ENCODE measurements at places on chromosomes 12 and 14.

GRCh38 chr12:92866418-92866817 lies 62.7 kb downstream of the EEA1 start:
- H3K27me3 ChIP-seq: no peaks in the 10 kb centered on the region
- no peak overlapping the region for H3K4me3 ChIP-seq
- H3K36me3 ChIP-seq: peaks cover 28% of the 10 kb centered on the region
- DNase-seq: no peak
- peaks cover 10% of the 10 kb centered on the region for H3K4me1 ChIP-seq

DNA sequence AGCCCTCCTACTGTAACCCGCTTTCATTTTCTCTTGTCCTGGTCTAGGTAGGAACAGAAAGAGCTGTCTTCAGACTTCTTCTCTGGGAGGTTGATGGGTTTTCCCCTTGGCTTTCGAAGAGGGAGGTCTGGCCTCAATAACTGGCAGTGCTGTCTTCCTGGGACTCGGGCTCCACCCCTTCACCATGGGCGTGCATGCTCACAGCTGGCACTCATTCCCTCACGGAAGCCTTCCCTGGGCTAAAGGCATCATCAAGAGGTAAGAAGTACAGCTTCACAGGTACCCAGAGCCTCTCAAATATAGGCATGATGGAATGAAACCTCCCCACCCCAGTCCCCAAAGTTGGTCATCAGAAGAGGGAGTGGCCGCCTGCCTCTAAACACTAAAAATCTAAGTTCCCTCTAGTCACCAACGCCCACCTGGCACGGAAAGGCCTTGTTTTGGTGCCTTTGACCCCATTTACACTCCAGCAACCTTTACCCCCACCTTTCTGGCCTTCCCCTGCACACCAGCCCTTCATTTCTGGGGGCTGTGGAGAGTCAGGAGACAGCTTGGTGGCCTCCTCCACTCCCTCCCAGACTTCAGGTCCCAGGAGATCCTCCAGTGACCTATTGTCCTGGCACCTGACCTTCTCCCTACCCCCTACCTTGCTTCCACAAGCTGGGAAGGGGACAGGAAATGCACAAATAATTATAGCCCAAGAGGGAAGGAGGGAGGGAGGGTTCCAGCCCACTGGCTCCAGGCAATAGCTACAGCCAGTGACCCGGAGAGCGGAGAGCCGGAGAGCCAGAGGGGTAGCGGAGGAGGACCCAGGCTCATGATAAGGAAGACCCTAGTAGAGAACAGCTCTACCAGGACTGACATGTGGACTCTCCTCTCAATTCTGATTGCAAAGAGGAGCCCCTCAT lies 2.8 kb downstream of the RAPGEF3 start:
- H3K4me1 ChIP-seq: peaks cover 40% of the 10 kb centered on the region
- H3K27ac ChIP-seq: no peak overlapping the region
- DNase-seq: no peak
- H3K27me3 ChIP-seq: no peaks in the 10 kb centered on the region
- no peak overlapping the region for H3K4me3 ChIP-seq

DNA sequence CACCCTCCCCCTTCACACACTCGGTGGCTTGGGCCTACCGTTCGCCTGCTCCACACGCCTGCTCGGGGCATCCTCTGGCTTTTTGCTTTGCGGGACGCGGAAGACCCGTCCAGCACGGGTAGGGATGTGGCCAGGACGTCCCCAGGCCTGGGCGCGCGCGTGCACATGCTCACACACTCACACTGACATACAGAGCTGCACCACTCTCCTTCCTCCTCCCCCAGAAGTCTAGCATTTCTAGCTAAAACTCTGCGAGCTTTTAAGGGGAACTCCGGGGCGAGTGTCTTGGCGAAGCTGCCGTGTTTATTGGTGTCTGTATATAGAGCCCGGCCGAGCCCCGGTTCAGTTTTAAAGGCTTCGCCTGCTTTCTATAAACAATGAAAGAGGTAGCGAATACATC lies 5.0 kb downstream of the TBX5 start:
- H3K4me3 ChIP-seq: no peak overlapping the region
- H3K27ac ChIP-seq: no peak overlapping the region
- no peak for DNase-seq
- H3K4me1 ChIP-seq: no peaks in the 10 kb centered on the region
- H3K36me3 ChIP-seq: no peaks in the 10 kb centered on the region

DNA sequence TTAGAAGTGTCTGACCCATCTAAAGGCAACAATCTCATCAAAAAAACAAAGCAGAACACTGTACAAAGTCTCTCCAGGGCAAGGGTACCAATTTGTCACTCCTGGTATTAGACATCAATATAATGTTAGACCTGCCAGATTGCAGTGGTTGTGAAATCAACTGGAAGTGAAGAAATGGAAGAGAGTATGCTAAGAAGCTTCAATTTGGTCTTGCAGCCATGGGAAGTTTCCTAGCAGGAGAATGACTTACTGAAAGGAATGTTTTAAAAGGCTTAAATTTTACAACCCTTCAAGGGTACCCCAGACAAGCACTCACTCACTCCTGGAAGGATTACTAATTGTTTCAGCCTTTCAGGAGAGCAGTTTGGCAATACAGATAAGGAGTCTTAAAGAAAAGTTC lies 18.9 kb downstream of the LLPH start:
- no peak overlapping the region for H3K27ac ChIP-seq
- no peaks in the 10 kb centered on the region for H3K36me3 ChIP-seq
- H3K4me3 ChIP-seq: no peak overlapping the region
- no peak for DNase-seq

GRCh38 chr12:87921621-87922020 lies 107.6 kb downstream of the C12orf50 start:
- H3K36me3 ChIP-seq: no peaks in the 10 kb centered on the region
- no peak overlapping the region for H3K4me3 ChIP-seq
- H3K27ac ChIP-seq: no peak overlapping the region
- H3K27me3 ChIP-seq: no peaks in the 10 kb centered on the region
- H3K4me1 ChIP-seq: no peaks in the 10 kb centered on the region
- DNase-seq: no peak

DNA sequence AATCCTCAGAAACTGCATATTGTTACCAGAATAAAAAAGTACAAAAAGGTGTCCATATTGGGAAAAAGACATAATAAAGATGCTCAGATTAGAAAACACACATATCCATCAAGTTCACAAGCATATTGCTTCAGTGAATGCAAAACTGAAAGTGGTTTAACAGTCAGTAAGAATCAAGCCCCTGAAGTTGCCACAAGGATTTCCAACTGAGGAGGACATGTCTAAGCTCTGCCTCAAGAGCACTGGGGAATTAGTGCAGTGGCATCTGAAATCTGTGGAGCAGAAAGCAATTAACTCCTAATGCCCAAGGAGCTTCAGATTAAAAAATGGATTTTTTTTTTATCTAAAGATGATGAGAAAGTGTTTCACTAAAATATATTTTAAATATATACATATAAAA lies 113.2 kb downstream of the DENND5B start:
- no peaks in the 10 kb centered on the region for H3K4me1 ChIP-seq
- H3K36me3 ChIP-seq: no peaks in the 10 kb centered on the region
- no peak overlapping the region for H3K4me3 ChIP-seq
- no peak for DNase-seq
- no peaks in the 10 kb centered on the region for H3K27me3 ChIP-seq

- peak overlapping the region; percentile 54 for H3K4me3 ChIP-seq
- DNase-seq: peak; percentile 12
- no peaks in the 10 kb centered on the region for H3K27me3 ChIP-seq
- no peaks in the 10 kb centered on the region for H3K36me3 ChIP-seq
Observed at GRCh38 chr12:121711361-121712189, 977 bp upstream of the TMEM120B start.

DNA sequence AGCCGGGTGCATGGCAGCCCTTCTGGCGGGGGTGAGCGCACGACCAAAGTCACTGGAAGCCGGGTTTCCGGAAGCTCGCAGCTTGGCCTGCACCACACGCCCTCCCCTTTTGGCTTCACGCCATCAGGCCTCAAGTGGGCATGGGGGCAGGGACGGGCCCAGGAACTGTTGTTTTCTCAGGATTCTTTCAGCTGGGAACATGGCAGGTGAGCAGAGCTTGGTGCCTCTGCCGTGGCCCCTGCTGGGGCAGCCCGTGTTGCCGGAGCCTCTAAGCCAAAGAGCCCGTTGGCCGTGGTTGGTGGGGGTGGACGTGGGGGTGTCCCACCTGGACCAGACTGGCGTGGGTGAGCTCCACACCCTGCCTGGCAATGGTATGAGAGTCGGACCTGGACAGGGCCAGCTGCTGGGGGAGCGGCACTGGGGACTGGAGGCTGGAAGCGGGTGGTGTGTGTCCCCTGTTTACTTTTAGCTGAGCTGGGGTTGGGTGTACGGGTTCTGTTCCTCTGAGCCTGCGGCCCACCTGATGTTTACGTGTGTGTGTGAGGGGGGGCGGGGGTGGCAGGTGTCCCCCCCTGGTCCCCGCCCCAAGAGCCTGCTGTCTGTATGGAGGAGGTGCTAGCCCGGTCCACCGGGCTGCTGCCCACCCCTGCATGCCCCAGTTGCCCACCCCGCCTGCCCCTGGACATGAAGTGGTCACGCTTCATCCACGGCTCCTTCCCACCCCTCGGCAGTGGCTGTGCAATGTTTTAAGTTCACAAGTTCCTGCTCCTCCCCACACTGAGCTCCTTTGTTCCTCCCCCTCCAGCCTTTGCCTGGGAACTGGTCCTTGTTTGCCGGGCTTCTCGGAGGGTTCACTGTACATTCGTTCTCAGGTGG lies 28.7 kb upstream of the PLD4 start:
- H3K27me3 ChIP-seq: no peaks in the 10 kb centered on the region
- H3K4me1 ChIP-seq: no peaks in the 10 kb centered on the region
- H3K36me3 ChIP-seq: no peaks in the 10 kb centered on the region

DNA sequence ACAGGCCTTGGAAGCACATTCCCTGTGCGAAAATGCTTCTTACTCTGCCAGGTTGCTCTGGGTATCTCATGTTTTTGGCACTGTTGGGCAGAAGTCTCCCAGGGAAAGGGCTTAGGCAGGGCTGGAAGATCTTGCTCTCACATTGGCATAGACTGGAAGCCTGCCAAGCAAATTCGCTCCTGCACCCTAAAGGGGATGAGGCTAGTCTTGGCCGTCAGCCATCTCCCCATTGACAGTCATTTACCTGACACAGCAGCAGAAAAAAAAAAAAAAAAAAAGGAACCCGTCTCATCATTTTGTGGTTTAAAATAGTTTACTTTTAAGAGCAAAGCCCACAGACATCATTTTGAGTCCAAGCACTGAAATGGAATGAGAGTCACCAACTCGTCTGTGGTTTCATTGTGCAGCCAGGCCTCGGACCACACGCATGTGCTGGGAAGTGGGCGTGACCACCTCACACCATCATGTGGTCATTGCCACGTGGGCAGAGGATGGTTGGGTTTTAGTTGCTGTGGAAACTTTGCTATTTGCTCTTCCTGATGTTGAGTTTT lies 84.8 kb downstream of the NRXN3 start:
- H3K4me3 ChIP-seq: no peak overlapping the region
- no peaks in the 10 kb centered on the region for H3K4me1 ChIP-seq
- H3K36me3 ChIP-seq: no peaks in the 10 kb centered on the region

- no peaks in the 10 kb centered on the region for H3K4me1 ChIP-seq
- H3K4me3 ChIP-seq: no peak overlapping the region
- H3K36me3 ChIP-seq: no peaks in the 10 kb centered on the region
- no peaks in the 10 kb centered on the region for H3K27me3 ChIP-seq
- DNase-seq: peak; percentile 18
- H3K27ac ChIP-seq: no peak overlapping the region
Observed at GRCh38 chr12:24728366-24728765, 220.5 kb downstream of the BCAT1 start.

GRCh38 chr14:85453401-85454225 lies 76.3 kb upstream of the FLRT2 start:
- no peaks in the 10 kb centered on the region for H3K27me3 ChIP-seq
- H3K4me1 ChIP-seq: peaks cover 14% of the 10 kb centered on the region
- no peak overlapping the region for H3K4me3 ChIP-seq
- no peaks in the 10 kb centered on the region for H3K36me3 ChIP-seq
- DNase-seq: no peak

GRCh38 chr14:80146941-80147340 lies 64.4 kb downstream of the DIO2 start:
- H3K4me1 ChIP-seq: no peaks in the 10 kb centered on the region
- H3K4me3 ChIP-seq: no peak overlapping the region
- no peak overlapping the region for H3K27ac ChIP-seq

DNA sequence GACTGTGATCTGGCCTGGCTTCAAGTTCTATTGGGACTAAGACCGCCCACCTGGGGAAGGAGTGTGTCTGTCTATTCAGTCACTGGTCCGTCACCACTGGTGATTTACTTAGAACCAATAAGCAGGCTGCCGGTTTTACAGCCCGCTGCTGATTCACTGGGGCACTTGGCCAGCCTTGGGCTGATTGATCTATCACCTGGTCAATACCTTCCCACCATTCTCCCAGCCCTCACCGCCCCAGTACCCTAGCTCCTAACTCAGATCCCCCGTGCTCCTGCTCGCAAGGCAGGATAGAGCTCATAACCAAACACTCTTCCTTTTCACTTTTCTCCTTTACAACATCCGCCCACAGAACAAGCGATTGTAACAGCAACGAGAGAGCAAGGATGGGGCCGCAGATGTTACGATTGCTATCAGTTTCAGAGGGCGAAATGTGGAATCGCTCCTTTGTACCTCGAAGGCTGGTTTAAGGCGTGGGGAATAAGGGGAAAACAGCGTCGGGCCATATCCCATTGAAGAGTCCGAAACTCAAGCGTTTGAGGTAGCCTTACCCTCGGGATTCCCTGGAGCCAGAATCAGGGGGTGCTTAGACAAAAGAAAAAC lies 672 bp downstream of the RDH11 start:
- H3K4me3 ChIP-seq: peak overlapping the region; percentile 85
- peaks cover 30% of the 10 kb centered on the region for H3K36me3 ChIP-seq
- peak; percentile 64 for DNase-seq

DNA sequence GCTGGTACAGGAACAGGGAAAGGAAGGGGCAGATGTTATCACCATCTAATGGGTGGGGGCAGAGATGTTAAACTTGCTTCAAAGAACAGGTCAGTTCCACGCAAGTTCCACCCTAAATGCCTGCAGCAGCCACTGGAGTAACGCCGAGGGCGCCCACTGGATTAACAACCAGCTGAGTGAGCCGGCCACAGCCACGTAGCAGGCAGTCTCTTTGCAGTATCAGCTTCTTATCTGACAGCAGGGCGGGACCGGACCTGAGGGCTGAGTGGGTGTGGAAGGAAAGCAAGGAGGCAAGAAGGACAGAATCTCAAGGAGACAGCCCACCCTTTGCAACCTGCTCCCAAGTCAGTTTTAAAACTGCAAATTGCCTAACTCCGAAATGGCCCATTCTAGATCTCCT lies 38.4 kb upstream of the FOXN3 start:
- H3K27ac ChIP-seq: no peak overlapping the region
- DNase-seq: no peak
- H3K27me3 ChIP-seq: no peaks in the 10 kb centered on the region
- peaks cover 2% of the 10 kb centered on the region for H3K36me3 ChIP-seq
- H3K4me3 ChIP-seq: no peak overlapping the region

DNA sequence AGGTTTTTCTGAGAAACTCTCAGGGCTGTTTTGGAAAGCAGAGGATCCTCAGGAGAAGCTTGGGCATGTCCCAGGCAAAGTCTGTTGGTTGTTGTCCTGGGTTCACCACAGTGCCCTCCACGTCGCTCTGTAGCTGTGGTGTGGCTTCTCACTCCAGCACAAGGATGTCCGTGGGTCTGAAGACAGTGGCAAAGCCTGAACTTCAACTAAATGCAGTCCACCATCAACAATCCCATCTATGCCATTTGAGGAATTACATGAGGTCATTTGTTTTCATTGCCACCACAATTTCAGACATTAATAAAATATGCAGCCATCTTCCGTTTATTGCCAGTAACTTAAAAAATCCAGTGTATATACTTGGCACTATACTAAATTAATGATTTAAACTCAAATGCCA lies 272.1 kb downstream of the LRIG3 start:
- no peaks in the 10 kb centered on the region for H3K4me1 ChIP-seq
- no peaks in the 10 kb centered on the region for H3K36me3 ChIP-seq
- H3K27me3 ChIP-seq: no peaks in the 10 kb centered on the region
- DNase-seq: no peak

GRCh38 chr12:105659355-105660075 lies 329.0 kb downstream of the C12orf75 start:
- no peaks in the 10 kb centered on the region for H3K27me3 ChIP-seq
- no peak overlapping the region for H3K27ac ChIP-seq
- no peaks in the 10 kb centered on the region for H3K36me3 ChIP-seq
- no peak for DNase-seq
- no peak overlapping the region for H3K4me3 ChIP-seq

Measured in CD14-positive monocyte (primary cell).